D341Med (cell line): ENCODE measurements at places on chromosomes 4 and X.
A peak's percentile ranks its signal among the peaks of the same experiment; 100 is the strongest.

- DNase-seq: no peak
These were observed 132.6 kb upstream of the RPS6KA6 start for GRCh38 chrX:84320614-84321013.

DNA sequence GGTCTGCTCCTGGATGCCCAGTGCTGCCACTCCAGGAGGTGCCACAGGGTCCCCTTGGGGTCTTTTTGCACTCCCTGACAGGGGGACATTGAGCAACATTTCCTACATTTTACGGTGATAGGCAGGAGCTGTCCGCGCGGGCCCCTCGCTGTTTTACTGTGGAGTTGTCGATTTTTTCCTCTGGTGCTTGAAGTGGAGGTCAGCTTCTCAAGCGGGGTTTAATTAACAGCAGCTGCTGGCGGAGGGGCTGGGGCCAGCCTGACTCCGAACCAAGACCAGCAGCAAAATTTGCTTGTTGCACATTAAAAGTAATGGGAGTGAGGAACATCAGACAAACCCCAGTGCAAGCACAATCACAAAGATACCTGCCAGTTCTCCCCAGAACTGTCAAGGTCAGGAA lies 13.2 kb upstream of the SH3TC1 start:
- DNase-seq: no peak

- DNase-seq: no peak
These were observed 123.8 kb downstream of the RPS6KA6 start for GRCh38 chrX:84064164-84064563.

DNA sequence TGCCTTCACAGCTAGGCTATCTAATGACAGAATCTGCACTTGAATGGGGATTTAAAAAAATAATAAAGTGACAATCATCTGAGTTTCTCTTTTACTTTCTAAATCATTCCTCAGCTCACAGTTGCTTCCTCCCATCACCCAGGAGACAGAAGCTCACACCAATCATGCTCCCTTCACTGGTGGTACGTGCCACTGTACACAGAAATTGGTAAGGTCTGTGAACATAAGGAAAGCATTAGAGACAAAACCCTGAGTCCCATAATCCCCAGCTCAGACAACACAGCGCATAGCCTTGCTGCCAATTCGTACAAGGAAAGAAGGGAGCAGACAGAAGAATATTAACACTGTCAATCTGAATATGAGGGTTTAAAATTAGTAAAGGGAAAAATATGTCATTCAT lies 133.1 kb downstream of the IDS start:
- DNase-seq: peak; percentile 35

- peak; percentile 82 for DNase-seq
These were observed at the start of gene HERC6 for GRCh38 chr4:88378691-88379559. HERC6 (plus strand) TSS chr4:88378852; CDS start chr4:88378922, 70 bp downstream.

GRCh38 chrX:21758488-21758887 lies 572 bp upstream of the SMPX start:
- no peak for DNase-seq

GRCh38 chr4:83890816-83891215 lies 354.9 kb downstream of the GPAT3 start:
- DNase-seq: no peak

DNA sequence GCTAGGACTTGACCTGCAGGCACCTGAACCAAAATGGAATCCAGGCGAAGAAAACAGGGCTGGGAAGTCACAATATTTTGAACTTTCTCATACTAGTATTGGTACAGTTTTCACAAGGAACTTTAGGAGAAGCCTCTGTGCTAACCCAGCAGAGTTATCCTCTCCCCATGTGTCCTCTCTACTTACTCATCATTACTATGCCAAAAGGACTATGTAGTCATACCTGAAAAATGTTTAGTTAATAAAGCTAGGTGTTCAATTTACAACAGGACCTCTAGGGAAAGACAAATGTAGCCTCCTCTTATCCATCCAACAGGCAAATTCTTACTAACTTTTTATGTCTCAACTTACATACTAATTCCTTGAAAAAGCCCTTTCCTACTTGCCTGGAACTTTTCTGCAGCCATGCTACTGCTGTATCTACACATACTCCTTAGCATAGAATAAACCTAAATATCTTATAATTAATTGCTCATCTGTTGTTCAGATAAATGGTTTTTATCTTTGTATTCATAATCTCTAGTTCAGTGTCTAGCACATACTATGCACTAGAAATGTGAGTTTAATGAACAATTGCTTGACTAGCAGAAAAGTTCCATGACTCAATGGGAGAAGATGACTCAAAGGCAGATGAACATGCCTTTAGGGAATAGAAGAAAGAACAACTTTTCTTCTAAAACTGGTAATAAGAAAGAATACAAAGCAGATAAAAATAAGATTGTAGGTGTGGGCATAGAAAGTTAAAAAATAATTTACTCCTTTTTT lies 215.5 kb upstream of the VEGFC start:
- no peak for DNase-seq

GRCh38 chrX:149961572-149961971 lies 23.3 kb upstream of the EOLA2 start:
- DNase-seq: no peak

GRCh38 chrX:31435592-31435991 lies 363.8 kb upstream of the FTHL17 start:
- DNase-seq: no peak

DNA sequence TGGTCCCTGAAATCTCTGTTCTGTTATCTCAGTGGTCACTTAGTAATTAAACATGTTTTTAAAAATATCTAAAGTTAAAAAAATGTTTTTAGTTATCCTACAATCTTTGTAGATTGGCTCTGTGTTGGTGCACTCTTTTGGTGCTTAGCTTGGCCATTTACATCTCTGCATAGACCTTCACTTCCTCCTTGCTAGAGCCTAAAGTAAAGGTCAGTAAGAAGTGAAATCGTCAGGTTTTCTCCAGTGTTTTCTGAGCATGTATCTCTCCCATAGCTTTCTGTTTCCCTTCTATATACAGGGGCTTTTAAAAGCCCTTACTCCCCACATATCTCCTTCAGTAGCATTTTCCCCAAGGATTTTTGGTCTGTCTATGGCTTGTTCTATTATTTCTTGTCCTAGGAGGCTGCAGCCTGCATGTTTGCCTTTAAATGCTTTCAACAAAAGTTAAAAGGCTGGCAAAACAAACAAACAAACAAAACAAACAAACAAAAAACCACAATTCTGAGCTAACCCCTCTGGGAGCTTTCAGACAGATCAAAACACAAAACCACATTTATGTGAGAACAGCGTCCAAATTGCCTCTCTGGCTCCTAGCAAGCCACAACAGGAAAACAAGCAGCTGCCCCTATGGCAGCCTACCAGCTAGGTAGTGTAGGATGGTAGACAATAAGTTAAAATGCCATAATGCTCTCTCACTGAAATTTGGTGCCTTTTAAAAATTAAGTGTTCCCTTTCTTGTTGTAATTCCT lies 27.3 kb upstream of the GPRASP2 start:
- no peak for DNase-seq

GRCh38 chr4:72507167-72507566 lies 61.9 kb downstream of the ADAMTS3 start:
- no peak for DNase-seq

- no peak for DNase-seq
These were observed 184.0 kb downstream of the PCDH7 start for GRCh38 chr4:30904215-30904555.

GRCh38 chrX:37871626-37872302 lies 24.4 kb upstream of the DYNLT3 start:
- DNase-seq: no peak

DNA sequence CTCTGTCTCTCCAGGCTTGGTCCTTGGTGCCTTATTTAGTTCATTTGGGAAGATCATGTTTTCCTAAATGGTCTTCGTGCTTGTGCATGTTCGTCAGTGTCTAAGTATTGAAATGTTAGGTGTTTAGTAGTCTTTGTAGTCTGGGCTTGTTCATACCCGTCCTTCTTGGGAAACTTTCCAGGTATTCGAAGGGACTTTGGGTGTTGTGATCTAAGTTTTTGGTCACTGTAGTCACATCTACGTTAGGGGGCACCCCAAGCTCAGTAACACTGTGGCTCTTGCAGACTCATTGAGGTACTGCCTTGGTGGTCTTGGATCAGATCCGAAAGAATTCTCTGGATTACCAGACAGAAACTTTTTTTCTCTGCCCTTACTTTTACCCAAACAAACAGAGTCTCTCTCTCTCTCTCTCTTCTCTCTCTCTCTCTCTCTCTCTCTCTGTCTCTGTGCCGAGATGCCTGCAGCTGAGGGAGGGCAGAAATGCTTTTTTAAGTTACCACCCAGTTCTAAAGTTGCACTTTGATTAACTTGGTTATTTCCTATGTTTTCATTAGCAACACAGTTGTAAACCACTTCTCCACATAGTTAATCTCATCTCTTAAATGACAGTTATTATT lies 67.6 kb upstream of the SLC7A3 start:
- no peak for DNase-seq

DNA sequence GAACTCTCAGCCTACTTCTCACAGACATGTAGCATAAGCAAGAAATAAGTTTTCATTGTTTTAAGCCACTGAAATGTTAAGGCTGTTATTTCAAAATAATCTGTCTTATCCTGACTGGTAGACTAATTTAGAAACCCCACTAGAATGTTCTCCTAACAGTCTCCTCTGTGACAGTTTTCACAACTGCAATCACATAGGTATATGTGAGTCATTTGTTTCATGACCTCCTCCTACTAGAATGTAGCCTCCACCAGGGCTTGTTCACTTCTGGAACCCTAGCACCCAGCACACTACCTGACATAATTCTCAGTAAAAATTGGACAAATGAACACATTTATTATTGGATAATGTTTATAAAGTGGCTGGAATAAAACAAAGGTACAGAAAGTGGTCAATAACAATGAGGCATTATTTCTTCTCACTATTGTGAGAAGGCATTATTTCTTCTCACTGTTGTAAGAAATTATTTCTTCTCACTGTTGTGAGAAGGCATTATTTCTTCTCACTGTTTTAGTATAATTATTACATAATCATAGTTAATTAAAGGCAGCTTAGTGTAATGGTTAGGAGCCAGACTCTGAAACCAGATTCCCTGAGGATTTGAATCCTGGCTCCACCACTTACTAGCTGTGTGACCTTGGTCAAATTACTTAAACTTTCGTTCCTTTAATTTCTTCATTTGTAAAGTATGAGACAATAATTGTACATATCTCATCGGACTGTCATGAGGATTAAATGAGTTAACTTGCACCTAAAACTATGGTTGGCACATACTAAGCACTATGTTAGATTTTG lies 251.5 kb downstream of the RASL11B start:
- no peak for DNase-seq

DNA sequence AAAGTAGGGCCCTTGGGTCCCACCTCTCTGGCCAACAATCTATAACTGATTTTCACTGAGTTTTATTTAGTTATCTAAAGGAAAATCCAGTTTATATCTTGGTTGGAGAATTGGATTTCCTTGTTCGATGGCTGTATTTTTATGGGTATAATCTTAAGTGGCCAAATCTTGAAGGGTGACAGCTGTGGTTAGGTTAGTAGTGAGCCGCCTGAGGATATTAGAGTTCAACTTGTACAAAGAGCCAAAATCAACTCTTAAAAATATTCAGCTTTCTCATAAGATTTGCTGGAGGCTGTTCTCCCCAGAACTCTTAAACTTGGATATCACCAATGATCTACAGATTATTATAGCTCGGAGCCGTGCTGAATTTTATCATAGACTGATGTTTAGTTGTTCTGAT lies 54.6 kb upstream of the UNC5C start:
- DNase-seq: no peak

- no peak for DNase-seq
These were observed 35.6 kb upstream of the DCAF8L1 start for GRCh38 chrX:28016823-28017222.

- no peak for DNase-seq
These were observed 76.0 kb downstream of the ZAR1 start for GRCh38 chr4:48566034-48566384.

DNA sequence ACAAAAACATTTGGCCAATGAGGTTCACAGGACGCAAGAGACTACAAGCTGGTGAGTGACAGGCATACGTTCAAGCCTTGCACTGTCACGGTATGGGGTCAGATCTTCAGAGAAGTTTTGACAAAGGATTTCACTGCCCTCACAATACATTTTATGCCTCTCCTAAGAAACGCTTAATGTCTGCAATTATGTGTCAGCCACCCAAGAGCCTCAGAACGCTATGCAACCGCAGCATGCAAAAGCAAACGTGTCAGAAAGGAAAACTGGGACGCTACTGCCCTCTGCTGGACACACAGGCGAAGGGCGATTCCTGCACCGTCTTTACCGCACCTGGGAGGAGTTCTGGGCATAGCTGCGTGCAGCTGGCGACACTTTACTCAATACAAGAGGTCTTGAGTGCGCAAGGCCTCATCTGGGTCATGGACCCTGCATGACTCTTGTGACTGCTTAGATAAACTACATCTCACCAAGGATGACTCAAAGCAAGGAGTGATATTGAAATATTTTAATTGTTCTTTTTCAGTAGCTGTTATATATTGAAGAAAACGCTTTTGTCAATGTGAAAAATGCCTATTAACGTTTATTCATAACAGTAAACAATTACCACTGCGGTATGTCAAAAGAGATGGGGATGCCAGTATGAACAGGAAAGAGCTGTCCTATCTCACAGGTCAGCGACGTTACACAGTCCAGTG lies 147.6 kb upstream of the FRG1 start:
- peak; percentile 81 for DNase-seq

GRCh38 chr4:153722036-153722435 lies 37.8 kb downstream of the RNF175 start:
- DNase-seq: no peak

- no peak for DNase-seq
These were observed 89.8 kb downstream of the EMCN start for GRCh38 chr4:100428051-100428450.

GRCh38 chrX:120310861-120311726 lies at the start of gene TMEM255A:
TMEM255A (minus strand) TSS chrX:120311461; CDS start chrX:120311309, 152 bp downstream.
- DNase-seq: peak; percentile 37

DNA sequence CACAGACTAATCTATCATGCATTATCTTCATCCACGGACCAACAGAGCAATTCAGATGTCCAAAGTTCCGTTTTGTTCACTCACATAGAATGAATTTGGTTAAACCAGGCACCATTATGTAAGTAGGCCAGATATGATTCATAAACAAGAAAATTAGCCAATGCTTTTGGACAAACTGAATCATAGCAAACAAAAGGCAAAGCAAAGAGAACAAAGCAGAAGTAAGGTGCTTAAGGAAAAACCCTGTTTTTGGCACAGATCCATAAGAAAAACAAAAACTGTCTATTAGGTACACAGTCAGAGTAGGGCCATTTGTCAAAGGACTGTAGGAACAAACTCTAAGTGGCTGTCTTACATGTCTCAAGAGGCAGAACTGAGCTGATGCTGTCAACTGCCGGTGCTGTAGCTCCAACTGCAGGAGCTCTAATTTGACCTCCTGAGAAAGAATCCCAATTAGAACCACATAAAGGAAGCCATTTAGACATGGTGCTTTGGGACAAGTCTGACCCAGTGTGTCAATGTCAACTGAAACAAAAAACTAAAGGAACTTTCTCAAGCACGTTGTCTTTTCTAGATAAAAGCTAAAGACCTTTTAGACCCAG lies 146.7 kb downstream of the COL25A1 start:
- no peak for DNase-seq

GRCh38 chrX:153649178-153649914 lies 2.3 kb downstream of the DUSP9 start:
- peak; percentile 84 for DNase-seq
